ENCODE measurements at places on chromosomes 5 and 9.

DNA sequence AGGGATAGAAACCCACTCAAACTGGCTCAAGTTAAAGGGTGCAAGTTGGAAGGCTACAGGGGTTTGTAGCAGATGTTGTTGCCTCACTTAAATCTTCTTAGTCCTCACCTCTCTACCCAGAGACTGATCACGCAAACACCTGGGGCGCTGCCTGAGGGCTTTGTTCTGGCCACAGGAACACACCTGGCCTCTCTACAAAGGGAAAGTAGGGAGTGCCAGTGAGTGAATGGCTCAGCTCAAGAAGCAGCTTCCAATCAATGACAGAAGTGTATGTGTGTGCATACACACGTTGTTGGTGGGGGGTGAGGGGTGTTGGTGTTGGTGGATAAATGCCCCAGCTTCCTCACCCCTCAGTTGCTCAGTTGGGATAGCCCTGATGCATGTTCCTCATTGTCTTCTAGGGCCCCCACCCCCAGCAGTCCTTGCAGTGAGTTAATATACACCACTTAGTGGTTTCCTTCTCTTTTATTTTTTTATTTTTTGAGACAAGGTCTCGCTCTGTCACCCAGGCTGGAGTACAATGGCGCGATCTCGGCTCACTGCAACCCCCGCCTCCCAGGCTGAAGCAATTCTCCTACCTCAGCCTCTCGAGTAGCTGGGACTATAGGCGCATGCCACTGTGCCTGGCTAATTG, 30.6 kb upstream of the CTNNA1 start:
- DNase-seq, result no peak

- DNase-seq, result no peak
These were observed 382.4 kb downstream of the TMEM167A start for GRCh38 chr5:82694711-82695285.

GRCh38 chr5:34501016-34501415, 155.1 kb upstream of the RAI14 start:
- DNase-seq, result no peak

GRCh38 chr5:58925627-58926540, 343.0 kb downstream of the RAB3C start:
- no peak for DNase-seq

GRCh38 chr5:109610581-109610980, 79.1 kb upstream of the MAN2A1 start:
- no peak for DNase-seq

DNA sequence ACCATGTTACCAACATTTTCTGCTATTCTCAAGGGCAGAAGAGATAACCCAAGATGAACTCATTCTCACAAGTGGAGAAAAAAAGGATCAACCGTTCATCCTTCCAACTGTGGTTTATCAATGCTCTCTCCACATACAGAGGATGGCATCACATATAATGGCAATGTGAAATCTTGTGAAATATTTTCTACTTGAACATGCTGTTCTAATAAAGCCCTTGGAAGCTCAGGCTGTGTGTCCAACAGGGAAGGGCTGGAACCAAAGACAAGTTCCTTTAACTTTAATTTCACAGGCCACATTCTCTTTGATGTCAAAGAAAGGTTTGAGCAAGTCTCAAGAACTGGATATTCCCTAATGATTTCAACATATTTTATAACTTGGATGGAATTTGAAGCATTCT, 230.5 kb downstream of the SPOCK1 start:
- DNase-seq, result no peak

- DNase-seq, result no peak
These were observed 150.6 kb upstream of the SMIM23 start for GRCh38 chr5:171635028-171635427.

DNA sequence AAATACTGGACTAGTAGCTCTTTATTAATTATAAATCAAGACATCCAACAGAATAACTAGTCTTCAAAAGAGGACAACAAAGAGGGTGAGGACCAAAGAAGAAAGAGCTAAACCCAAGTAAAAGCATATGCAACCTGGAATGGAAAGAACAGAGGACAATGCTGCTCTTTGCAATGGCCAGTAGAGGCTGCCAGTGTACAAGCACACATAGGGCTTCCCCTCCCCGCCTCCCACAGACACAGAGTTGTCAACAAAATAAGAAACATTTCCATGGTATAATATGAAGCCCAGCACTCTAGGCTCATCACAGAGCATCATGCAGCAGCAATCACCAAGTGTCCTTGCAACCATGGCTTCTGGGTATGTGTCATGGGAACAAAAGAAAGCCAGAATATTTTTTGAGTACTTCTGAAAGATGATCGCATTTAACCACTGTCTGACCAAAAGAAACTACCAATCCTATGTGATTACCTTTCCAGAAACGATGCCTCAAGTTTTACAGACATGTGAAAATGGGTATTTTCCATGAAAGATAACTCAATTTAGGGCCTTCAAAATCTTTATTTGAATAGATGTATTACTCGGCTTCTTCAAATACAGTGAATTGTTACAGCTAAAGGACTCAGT, 58.1 kb downstream of the RFX3 start:
- peak; percentile 59 for DNase-seq

DNA sequence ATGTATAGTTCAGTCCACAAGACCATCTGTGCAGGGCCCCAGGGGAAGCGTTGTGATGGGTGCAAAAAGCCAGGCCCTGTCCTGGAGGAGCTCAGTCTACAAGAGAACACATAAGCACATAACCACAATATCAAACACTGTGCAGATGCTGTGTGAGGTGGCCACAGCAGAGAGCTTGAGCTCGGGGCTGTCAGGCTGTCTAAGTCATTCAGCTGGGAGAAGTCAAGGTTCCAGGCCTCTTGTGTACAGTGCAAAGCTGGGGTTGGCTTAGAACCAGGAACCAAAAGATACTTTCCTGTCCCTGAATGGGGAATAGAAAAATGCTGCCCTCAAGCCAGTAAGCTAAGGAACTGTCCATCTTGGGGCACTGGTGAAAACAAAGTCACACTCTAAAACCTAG, 75.0 kb downstream of the PRDM6 start:
- DNase-seq, result no peak

DNA sequence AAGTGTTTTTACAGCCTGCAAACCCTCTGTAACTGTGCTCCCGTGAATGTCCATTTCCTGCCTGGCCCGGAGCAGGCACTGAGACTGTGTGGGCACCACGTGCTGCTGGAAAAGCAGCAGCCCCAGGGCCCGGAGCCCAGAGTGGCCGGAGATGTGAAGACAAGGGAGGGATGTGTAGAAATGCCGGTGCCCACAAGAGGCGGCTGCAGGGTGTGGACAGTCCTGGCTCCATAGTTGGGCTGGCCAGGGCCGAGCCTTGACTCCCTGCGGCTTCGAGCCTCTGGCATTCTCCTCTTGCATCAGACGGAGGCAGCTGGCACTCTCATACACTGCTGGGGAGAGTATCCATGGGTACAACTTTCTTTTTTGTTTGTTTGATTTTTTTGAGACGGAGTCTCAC, 13.2 kb upstream of the GFPT2 start:
- no peak for DNase-seq

DNA sequence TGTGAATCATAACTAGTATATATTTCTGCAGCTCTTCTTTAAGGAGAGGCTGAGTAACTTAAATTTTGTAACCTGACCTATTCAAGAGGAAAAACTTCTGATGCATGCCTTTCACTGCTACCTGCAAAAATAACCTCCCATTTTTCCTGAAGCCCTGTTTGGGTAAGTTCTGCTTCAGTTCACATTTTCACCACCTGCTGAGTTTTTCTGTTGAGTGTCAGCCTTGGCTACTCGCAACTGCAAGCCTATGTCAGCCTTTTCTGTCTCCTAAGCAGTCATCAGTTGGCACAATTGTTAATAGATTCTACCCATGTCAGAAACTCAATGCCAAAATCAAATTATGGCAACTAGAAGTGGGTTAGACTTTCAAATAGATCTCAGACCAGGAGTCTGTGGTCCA, 8.2 kb upstream of the TNFAIP8 start:
- DNase-seq, result no peak

DNA sequence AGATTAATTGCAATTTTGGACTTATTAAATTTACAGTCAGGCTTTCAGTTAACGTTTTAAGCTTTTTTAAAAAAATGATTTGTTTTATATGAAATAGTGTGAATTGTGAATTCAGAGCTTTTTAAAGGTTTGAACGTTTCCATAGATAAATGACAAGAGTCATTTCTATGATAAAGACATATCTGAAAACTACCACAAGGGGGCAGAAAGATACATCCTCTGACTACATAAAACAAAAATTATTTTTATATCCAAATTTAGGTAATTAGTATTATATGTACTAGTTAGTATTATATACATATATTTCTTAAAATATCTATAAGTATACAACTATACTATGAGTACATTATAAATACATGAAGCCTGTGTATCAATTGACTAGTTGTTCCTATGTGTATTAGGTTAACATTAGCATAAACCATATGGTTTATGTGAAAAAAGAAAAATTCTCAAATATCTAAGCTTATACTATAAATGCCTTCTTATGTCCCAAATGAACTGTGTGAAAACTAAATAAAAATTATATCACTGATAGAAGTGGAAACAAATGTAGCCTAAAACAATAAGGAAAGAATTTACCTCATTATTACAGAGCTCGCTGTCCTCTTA, 155.2 kb downstream of the MEF2C start:
- no peak for DNase-seq

- no peak for DNase-seq
These were observed 109.6 kb downstream of the PIK3R1 start for GRCh38 chr5:68325065-68325580.

- no peak for DNase-seq
These were observed 80.0 kb upstream of the ITGA2 start for GRCh38 chr5:52909192-52909591.

DNA sequence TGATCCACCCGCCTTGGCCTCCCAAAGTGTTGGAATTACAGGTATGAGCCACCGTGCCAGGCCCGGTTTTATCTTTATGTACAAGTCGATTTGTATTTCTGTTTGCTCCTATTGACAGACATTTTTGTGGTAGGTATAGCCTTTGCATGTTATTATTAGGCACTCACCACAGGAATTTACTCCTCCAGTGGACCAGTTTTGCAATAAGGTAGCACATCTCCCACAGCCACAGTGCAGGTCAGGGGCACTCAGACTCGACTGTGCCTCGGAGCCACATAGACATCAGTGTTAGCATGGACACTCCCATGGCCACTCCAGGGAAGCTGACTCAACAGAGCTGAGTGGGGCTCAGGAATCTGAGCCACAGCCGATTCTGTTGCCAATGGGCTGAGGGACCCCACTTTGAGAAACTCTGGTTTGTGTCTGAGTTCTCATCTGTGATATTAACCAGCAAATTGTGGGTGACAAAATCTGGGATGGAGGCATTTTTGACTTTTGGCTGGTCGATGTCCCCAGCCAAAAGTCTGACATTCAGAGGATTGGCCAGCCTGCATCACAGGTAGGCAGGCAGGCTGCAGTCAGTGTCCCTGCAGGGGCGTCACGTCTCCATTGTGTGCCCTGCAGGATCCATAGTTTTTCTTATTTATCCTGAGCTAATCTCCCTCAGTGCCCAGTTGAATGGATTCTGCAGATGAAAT, 15.0 kb upstream of the SHB start:
- no peak for DNase-seq

DNA sequence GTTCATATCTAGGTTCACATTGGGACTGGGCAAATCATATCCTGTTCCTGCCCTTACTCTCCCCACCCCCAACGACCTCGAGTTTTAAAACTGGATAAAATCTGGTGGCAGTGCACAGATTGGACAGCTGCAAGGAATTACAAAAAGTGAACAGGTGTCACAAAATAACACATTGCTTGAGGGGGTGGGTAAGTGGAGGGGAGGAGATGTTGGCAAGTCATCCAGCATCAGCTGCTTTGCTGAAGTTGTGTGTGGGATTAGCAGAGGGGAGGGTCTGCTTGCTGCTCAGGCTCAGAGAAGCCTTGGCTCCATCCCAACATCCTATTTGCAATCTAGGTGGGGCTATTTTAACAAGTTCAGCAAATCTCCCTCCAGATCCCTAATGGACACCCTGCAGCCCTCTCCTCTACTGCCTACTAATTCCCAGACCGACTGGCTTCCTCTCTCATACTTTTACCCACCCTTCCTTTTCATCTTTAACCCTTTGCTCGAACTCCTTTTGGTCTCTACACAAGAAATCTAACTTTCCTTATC, 39.8 kb upstream of the SLC24A2 start:
- DNase-seq, result no peak

DNA sequence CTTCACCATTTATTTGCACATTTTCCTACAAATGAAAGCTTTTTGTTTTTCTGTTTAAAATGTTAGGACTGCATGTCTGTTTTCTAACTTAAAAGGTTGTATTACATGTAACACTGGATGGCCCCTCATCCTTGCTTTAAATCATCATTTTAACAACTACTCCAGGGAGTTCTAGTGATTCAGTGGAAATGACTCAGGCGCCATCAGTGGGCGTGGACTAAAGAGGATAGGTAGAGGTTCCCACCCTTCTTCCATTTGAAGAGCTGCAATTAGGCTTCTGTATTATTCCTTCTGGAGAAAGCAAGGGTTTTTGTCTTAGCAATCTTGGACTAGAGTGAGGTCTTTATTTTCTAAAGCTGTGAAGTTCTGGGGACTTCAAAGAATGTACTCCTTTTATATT, 213.7 kb downstream of the TMEM38B start:
- DNase-seq, result no peak

DNA sequence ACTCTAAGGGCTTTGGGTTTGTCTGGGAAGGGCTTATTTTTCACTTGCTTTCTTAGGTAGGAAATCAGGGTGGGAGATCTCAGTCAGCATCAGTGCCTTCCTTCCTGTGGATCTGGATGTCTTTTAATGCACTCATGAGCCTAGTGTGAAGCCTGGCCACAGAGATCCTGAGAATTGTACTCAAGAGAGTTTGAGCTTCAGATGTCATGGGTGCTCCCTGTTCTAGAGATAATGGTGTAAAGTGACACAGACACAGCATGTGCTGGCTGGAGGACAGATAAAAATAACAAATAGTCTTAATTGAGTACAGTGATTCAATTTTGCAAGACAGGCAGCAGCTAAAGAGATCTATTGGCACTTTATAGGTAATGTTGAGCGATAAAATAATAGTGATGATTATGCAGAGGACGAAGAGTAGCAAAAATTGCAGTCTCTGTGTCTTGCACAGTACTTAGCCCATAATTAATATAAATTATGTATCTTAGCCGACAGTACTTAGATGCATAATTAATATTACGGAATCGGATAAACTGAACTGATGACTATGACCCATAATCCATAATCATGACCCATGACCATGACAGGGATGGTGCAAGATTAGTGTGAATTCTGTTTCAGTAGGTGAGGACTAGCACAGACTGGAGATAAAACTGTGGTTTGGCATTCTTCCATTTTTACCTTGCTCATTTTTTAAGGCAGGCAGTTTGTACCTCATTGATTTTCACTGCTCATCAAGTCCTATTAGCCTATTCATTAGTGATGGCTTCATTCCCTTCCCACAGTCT, 408.7 kb upstream of the PIK3R1 start:
- no peak for DNase-seq

Data from GM12864 (cell line).